ENCODE measurements at places on chromosomes 16 and 17.

DNA sequence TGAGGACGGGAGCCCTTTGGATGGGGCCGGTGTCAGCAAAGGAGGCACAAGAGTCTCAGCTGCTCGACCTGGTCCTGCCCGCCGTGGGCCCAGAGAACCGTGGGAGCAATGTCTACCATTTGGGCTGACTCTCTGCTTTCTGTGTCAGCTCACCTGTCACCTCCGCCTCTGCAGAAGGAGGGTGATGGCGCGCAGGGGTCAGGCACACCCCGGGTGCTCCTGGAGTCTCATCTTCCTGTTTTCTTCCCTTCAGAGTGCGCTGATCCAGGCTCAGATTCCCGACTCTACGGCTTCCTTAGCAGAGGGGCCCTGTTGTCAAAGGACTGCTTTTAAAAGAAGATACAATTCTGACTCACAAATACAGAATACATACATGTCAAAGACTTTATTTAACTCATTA, 167.1 kb downstream of the BANP start:
- DNase-seq: no peak

DNA sequence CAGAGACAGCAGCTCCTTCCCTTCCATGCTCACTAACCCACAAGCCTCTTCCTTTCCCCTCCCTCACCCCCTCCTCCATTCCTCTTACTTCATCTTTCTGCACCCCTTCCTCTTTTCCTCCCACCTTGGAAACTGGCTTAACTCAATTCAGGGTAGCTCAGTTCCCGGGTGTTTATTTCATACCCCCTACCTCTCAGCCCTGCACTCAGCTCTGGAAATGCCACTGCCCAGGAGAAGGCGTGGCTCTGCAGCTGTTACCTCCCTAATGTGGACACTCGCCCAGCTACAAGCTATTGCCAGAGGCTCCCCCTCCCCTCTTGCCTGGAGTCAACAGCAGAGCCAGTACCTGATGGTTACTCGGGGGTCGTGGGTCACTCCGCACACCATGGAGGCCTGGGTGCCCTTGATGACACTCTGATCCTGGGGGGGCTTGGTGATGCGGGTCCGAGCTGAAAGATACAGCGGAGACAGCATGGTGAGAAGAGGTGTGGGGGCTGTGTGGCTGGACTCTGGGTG, 118.4 kb upstream of the CDC42EP4 start:
- DNase-seq: no peak

DNA sequence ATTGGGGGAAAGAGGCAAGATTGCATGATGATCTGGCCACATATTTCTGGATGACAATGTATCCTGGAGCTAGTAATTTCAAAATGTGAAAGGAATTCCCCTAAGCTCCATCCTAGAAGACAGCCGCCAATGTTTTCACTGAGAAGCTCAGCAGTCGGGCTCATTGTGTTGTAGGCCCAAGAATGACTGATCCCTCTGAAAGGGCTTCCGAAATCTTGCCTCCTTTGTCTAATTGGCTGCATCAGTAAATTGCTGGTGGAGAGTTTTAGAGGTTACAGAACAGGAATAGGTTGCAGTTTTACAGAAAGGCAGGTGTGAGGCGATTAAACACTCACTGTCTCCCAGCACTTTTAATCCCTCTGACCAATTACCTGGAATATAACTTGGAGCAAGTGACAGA, 464.1 kb upstream of the SALL1 start:
- no peak for DNase-seq

DNA sequence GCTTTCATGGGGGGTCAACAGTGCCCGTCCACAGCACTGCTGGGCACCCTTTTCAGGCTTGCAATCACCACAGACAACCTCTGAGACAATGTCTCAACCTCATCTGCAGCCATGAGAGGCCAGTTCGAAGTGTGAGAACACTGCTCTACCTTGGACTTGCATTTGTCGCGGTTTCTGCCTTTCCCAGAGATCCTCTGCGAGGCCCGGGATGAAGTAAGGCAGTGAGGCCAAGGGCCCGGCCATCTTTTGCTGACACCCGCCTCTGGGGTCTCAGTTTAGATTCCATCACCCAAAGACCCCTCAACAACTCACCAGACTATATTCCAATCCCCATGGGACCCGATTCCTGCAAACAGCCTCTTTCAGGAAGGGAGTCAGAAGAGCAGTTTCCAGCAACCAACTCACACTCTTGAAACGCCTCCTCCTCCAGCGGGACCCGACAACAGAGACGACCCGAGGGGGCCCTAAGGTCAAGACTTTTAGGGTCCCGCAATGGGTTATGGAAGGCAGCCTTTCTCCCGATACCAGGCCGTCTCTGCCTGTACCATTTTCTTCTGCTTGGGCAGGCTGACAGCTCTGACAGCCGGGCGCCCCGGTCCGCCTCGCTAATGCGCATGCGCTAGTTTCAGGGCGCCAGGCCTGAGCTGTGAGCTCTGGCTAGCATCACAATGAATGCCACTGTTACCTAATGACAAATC, 576.0 kb downstream of the KCNJ18 start:
- DNase-seq: no peak
